ENCODE measurements at places on chromosomes 4 and X.

- DNase-seq: no peak
These were observed 7.6 kb upstream of the TLR2 start for GRCh38 chr4:153676486-153676885.

DNA sequence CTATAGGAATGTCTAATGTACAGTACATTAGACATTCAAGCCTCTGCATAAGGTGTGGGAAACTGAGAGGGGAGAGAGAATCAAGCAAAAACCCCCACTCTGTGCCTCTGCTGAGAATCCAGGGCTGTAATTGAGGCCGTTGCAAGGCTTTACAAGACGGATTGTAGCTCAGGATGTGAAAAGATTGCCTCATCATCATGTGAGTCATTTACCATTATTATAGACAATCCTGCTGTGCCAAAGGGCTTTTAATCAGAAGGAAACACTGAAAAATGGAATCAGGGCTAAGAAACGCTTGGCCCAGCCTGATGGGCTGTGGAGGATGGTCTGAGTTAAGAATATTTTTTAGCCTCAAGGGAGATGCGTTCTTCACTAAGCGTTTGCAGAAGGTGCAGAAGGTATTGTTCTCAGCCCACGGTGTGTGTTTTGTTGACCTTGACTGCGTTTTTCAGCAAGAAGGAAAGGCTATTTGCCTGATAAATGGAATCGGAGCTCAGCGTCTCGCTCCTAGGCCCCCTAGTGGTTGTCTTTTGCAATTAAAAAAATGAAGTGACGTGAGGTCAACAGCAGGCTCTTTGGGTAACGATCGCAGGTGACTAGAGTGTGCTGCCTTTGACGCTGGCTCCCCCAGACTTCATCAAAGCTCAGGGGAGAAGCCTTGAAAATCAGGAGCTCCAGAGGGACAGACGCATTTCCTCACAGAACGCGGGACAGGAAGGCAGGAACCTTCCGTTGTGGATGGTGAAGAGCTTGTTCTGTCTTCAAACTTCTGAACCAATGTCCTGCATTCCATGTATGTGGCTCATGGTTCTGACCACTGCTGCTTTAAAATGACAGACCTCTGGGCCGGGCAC lies 18.1 kb upstream of the CHRNA9 start:
- DNase-seq: peak; percentile 73

DNA sequence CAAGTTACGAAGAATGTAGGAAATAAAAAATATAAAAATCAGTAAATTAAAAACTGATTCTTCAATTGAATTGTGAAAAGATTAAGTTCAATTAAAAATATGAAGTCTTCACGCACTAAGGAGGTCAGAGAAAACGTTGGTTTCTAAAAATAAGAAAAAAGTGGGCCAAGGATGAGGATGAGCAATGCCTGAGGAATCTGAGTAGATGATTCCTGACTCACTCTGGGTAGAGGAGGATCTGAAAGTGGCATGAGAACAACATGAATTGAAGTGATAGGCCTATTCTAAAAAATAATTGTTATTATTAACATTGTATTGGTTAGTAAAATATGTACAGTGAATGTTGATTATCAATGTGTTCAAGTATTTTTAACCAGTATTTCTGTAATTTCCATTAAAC lies 444.2 kb downstream of the GRIA2 start:
- no peak for DNase-seq

DNA sequence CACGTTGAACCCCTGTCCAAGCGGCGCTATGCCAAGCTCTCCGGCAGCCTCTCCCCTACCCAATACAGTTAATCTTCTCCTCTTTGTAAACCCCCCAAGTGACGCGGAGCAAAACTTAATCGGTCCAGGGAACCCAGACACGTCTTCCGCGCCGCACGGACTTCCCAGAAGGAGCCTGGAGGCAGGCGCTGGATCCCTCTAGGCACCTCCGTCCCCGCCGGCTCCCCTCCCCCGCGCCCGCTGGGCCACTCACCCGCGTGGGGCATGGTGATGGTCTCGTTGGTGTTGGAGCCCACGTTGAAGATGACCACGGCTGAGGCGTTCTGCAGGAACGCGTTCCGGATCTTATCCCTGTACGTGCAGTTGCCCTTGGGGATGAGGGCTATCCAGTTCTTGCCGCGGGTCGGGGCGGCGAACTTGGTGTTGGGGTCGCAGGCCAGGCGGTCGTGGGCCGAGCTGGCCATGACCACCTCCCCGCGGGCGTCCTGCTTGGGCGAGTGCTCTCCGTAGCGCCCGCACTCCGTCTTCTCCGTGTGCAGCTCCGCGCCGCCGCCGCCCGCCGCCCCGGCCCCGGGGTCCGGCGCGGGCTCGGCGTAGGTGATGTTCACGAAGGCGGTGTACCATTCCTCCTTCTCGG lies 1.1 kb downstream of the RNF150 start:
- peak; percentile 7 for DNase-seq

GRCh38 chr4:15314974-15315373 lies 112.9 kb upstream of the C1QTNF7 start:
- no peak for DNase-seq

GRCh38 chrX:24023972-24024669 lies 2.9 kb downstream of the KLHL15 start:
- DNase-seq: no peak

DNA sequence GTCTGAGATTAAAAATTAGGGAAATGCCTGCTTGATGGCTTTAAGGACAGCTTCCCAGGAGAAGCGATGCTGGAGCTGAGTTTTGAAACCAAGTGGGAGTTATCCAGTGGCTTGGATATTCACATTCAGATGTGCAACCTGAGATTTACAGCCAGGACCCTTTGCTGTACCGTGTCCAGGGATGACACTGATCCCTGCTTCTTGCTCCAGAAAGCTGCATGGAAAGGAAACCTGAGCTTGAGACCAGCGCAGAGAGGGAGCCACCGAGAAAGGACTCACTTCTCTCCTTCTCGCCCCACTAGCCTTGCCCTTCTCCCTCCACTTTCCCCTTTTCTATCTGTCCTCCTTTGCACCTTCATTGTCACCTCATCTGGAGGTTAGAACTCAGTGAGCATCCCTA lies 254.5 kb upstream of the PPARGC1A start:
- DNase-seq: no peak

GRCh38 chr4:88008122-88008742 lies 797 bp downstream of the PKD2 start:
- DNase-seq: peak; percentile 54

DNA sequence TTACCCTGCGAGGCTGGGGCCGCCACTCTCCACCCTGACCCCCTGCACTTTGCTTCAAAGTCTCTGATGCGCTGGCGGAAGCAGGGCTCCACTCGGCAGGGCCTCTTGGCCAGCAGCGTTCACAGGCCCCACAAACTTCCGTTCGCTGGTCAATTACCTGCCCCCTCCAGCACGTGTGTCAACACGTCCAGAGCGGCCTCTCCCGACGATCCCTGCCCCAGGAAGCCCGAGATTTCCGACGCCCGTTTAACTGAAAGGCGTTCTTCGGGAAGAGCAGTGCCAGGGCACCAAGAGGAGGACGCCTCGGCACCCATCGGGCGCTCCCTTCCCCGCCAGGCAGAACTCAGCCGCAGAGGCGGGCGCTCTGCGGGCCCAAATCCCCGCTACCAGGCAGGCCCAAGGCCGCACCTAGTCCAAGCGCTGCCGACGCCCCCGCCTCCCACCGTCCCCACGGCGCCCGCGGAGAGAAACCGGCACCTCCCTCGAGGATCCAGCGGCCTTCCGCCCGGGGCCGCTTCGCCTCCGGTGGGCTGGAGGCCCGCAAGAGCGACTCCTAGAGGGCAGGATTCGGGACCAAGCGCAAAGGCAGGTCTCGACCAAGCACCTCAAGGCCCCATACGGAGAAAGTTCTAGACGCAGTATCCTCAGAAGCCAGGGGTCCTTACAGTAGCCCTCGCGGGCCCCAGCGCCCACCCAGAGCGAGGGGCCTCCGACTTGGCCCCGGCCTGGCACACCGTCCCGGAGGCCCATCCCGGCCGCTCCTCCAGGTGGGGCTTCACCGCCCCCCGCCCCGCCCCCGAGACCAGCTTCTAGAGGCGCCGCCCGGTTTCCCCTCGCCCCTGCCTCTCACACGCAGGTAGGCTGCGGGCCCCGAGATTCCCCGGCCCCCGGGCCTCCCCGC lies 586 bp downstream of the BCAP31 start:
- peak; percentile 65 for DNase-seq

DNA sequence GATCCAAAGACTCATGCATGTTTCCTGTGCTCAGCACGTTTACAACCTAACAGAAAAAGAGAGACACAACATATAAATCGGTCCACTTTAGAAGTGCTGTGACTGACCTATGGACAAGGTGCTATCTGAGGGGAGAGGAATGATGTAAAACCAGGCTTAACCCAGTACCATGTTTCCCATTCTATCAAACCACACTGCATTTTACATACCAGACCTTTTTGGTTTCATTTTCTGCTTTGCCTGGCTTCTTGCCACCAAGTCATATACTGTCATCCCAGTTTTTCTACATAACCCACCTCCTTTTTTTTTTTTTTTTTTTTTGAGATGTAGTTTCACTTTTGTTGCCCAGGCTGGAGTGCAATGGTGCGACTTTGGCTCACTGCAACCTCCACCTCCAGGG lies 82.2 kb downstream of the KLF8 start:
- DNase-seq: no peak

GRCh38 chrX:125205133-125205917 lies 114.3 kb upstream of the TEX13C start:
- DNase-seq: peak; percentile 10

DNA sequence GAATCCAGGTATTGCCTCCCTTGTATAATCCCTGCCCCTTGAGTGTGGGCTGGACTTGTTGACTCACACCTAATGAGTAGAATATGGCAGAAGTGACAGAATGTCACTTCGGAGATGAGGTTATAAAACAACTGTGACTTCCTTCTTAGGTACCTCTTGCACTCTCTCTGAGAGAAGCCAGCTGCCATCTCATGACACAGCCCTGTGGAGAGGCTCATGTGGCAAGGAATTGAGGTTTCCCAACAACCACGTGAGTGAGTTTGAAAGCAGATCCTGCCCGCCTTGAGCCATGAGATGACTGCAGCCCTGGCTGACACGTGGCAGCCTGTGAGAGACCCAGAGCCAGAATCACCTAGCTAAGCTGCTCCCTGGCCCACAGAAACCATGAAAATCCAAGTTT lies 13.5 kb downstream of the ASB11 start:
- no peak for DNase-seq

DNA sequence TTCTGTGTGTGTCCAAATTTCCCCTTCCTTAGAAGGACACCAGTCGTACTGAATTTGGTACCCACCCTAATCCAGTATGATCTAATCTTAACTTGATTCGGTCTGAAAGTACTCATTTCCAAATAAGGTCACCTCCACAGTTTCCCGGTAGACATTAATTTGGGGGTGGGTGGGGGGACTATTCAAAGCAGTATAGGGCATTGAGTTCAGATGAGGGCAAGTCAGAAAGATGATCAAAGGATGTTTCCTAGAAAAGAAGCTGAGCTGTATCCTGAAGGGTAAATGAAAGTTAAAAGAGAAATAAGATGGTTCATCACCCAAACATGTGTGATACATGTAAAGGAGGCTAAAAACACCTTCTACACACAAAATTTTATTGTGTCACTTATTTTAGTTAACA lies 42.0 kb upstream of the SCRG1 start:
- no peak for DNase-seq

- no peak for DNase-seq
These were observed 100.1 kb downstream of the CXXC4 start for GRCh38 chr4:104394406-104395167.

DNA sequence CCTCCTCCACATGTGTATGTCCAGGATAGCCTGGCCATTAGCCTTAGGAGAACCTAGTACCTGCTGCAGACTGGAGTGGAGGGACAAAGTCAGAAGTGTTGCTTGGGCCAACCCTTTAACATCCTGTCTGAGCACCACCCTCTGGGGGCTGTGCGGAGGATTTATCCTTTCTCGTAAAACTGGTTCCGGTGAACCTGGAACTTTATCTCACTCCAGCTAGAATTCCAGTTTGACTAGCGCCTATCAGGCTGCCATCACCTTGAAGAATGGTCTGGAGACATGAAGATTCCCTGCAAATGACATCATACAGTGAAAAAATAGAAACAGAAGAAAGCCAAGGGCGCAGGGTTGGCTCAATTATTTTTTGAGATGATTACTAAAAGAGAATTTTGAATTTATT lies 4.0 kb downstream of the TCEAL8 start:
- DNase-seq: no peak

GRCh38 chrX:24774650-24775049 lies 80.9 kb downstream of the POLA1 start:
- no peak for DNase-seq

DNA sequence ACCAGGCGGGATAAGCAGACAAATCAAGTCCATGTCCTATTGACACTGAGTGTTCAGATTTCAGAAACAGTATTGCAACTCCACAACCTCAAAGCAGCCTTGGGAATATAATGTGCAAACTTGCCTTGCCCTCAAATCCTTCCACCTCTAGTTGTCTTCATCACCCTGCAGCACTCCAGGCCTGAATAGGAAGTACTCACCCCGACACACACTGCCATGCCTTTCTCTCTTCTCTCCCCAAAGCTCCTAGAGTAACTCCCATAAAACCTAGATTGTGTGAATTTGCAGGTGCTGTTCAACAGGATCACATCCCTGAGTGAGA lies 19.6 kb downstream of the ACSL1 start:
- no peak for DNase-seq

GRCh38 chr4:92501456-92501855 lies 197.7 kb downstream of the GRID2 start:
- no peak for DNase-seq

DNA sequence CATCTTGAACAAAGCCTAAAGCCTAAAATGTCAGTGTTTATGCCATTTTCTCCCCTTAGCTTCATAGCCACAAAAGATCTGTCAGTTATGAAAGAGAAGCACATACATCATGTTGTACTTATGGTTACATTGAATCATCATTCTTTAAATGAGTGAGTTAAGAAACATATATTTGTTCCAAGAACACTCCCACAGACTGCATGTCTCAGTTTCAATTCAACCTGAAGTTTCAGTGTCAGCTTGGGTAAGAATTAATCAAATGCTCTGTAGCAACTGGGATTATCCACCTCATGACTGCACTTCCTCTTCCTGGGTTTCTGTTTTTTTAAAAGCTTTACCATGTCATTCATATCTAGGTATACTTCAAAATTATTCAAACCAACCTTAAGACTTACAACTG lies 3.9 kb upstream of the TMPRSS11B start:
- DNase-seq: peak; percentile 20

DNA sequence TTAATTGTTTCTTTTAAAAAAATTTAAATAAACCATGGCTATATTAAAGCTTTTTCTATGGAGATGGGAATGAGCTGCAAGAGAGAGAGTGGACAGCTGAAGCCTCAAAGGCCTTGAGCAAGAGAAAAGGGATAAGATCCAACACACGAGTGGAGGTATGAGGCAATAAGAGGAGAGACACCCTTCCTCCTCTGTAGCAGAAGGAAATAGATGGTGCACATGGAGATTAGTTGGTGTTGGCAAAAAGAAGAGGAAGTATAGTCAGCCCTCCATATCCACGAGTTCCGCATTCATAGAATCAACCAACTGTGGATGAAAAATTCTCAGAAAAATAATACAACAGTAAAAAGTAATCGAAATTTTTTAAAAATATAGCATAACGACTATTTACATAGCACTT lies 3.2 kb downstream of the CXorf38 start:
- no peak for DNase-seq

DNA sequence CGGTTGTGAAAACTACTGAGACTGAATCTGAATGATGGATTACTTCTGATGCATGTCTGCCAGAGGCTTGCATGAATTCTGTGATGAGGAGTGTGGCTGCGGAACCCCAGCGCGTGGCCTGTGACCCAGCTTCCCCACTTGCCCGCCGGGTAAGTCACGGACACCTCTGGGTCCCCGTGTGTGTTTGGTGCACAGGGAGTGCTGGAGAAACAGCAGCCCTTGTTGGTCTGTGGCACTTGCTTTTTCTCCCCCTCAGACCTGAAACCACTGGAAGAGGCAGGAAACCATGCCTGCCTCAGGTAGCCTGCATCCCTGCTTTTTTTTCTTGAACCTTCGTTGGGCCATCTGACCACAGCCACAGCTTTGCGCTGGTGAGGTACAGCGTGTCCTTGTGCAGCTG lies 51.9 kb upstream of the TADA2B start:
- no peak for DNase-seq
